8988T (cell line): ENCODE measurements at places on chromosomes 2 and 18.

GRCh38 chr2:188983427-188984064 lies 9.4 kb downstream of the COL3A1 start:
- no peak for DNase-seq

DNA sequence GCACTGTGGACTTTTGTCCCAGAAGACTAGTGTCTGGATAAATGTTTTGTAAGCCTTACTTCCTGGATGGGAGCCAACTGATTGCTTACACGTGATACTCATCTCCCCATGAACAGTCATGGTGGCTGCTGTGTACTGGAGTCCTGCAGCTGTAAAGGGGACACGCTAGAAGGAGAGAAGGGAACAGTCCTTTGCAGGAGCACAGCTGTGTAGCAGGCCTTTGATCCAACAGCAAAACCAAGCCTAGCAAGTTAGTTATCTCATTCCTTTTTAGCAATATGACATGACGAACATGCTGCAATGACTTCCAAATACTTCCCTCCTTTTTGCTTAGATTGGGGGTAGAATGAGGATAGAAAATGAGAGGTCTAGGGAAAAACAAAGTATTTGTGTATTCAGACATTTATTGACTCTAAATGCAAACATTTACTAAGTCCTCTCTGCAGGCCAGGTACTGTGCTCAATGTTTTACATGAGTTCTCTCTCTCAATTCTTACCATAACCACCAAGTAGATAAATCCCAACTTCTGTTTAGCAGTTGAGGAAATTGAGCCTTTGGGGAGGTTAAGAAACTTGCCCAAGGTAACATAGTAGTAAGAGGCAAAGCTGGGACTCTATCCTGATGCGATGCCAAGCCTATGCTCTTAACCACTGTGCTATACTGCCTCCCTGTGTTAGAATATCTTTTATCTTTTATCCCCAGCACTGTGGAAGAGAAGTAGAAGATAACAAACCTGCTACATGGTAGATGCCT lies 55.4 kb upstream of the CD28 start:
- no peak for DNase-seq

GRCh38 chr18:13376841-13377351 lies 158.3 kb downstream of the LDLRAD4 start:
- no peak for DNase-seq

DNA sequence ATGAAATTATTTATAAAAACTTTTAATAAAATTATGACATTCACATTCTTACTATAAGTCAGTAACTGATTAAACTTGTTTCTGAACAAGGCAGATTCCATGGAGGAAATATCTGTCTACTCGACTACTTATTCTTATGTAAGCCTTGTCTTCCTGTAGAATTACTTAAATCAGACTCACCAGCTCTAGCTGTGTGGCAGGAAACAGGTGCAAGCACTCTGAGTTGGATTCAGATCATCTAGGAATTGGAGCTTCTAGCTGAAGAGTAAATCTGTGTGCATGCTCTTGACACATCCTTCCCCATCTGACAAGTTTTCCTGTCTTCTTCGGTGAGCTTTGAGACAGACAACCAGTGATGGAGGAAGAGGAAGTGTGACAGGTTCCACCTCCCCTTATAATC lies 284.7 kb downstream of the TRIB2 start:
- DNase-seq: no peak

- DNase-seq: no peak
These were observed 116.5 kb upstream of the SERTAD2 start for GRCh38 chr2:64770137-64770780.

DNA sequence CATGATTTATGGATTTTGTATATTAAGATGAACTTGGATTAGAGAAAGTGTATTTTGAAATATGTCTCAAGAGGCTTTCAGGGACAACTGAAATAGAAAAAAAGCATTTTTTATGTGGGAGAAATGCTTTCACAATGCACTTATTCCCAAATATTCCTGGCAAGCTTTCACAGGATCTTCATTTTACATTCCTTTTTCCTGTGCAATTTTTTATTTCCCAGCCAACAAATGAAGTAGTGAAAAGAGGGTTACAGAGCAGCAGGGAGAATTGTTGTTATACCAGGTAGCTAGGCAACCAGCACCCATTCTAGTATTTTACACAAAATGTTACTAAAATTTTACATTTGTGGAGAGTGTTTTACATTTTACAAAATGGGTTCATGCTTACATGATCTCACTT lies 167.0 kb upstream of the RPRM start:
- DNase-seq: no peak

- DNase-seq: no peak
These were observed 208.0 kb downstream of the GBX2 start for GRCh38 chr2:235960011-235960715.

DNA sequence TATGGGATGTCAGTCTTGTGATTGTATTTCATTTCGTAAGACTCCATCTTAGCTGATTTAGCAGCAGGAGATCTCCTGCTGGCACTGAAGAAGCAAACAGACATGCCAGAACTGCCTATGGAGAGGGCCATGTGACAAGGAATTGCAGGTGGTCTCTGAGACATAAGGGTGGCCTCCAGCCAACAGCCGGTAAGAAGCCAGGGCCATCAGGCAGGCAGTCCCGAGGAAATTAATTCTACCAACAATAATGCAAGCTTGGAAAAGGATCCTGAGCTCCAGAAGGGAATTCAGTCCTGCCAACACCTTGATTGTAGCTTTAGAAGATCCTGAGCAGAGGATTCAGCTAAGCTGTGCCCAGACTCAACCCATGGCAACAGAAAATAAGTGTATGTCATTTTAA lies 87.1 kb upstream of the DNAJC10 start:
- DNase-seq: no peak
